ENCODE measurements at places on chromosomes 11 and 22.

GRCh38 chr11:120562806-120563425 is 51.4 kb downstream of the GRIK4 start:
- DNase-seq = no peak

DNA sequence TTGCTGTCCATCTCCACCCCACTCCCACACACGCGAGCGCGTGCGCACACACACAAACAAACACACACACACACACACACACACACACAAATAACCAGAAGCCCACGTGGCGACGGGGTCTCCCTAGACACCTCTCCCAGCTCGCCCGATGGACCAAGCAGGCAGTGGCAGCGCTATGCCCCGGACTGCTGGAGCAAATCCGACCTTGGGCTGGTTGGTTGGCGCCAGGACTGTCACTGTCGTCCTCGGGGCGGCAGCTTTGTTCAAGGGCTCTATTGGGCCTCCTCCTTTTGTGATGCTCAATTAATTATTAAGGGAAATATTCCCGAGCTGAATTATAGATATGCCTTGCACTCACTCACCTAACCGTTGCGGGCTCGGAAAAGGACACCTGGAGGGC is 1.7 kb upstream of the KCNA4 start:
- DNase-seq = no peak

GRCh38 chr11:44831605-44832394 is 105.0 kb downstream of the TSPAN18 start:
- no peak for DNase-seq

DNA sequence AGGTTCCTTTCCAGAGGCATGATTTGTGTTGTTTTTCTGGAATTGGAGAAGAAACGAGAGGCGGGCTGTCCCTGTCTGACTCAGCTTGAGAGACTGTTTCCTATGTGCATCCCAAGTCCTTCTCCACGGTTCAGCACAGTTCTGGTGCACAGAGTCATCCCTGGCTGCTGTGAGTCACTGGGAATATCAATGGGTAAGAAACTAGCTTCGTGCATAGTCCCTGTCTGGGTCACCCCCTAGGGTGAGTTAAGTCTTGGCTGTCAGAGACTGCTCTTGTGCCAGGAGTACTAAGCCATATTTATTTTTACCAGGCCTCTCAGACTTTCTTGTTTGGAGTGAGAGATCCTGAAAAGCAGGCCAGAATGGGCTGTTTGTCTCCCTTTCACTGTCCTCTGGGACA is 2.4 kb upstream of the LRP4 start:
- DNase-seq = no peak

DNA sequence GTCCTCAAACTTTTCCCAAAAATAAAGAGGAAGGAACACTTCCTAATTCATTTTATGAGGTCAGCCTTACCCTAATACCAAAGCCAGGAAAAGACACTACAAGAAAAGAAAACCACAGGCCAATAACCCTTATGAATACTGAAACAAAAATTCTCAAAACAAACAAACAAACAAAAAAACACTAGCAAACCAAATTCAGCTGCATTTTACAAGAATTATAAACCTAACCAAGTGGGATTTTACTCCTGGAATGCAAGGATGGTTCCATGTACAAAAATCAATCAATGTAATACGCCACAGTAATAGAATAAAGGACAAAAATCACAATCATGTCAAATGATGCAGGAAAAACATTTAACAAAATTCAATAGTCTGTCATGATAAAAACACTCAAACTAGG is 13.3 kb downstream of the ARVCF start:
- no peak for DNase-seq

GRCh38 chr11:71544525-71545214 is 3.5 kb upstream of the KRTAP5-9 start:
- DNase-seq = no peak

DNA sequence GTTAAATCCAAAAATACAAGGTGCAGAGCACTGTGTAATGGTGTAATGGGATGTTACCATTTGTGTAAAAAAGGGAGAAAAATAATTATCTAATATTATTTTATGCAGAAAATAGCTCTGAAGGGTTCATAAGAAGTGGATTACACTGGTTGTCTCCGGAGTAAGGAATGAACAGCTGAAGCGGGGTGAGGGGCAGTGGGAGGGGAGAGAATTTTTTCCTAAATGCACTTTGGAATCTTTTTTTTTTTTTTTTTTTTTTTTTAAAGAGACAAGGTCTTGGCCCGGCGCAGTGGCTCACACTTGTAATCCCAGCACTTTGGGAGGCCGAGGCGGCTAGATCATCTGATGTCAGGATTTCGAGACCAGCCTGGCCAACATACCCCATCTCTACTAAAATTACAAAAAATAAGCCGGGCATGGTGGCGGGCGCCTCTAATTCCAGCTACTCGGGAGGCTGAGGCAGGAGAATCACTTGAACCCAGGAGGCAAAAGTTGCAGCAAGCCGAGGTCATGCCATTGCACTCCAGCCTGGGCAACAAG is 6.8 kb upstream of the POLR3H start:
- DNase-seq = no peak

GRCh38 chr11:77191429-77191822 is 63.4 kb downstream of the MYO7A start:
- no peak for DNase-seq

DNA sequence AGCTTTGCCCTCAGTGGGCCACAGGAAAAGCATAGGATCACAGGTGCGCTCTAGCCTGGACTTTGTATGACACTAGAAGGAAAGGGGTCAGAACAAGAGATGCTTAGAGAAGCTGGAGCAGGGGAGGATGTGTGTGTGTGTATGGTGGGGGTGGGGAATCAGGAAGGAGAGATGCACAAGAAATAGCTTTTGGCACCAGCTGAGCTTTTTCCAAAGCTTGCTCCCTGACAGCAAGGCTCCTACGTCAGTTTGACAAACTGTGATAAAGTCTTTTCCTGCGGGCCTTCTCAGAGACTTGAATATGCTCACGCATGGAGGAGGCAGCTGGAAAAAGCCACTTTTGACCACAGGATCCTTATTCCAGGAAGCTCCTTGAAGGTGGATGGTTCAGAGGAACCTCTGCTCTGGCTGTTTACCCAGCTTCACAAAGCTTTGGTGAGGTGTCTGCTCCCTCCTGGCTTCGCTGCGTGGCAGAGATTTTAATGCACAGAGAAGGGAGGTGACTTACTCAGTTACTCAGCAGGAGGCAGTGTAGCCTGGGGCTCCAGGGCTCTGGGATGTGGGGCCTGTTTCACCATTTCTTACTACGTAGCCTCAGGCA is 3.9 kb downstream of the CDC42EP1 start:
- no peak for DNase-seq

DNA sequence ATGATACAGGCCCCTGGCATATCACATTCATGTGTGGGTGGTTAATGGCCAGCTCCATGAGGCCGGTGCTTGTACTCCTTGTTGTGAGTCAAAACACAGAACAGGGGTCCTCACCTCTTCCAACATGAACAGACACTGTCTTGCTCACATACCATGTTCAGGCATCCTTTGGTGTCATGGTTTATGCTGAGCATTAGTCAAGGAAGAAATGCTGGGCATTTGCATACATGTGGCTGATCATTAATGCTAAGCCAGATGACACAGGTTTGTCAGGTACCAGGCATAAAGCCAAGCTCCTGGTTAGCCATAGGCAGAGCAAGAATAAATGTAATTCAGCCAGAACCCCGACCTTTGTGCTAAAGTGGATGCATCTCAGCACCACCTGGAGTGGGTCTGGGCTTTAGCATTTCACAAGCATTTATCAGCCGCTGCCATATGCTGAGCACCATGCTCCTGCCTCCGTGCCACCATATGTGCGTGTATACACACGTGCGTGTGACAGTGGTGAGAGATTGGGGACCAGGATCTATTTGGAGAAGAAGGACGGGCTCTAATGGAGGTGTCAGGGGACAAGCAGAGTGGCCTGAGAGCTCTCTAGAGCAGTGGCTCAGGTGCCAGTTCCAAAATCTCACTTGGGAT is 55.0 kb downstream of the MICAL2 start:
- no peak for DNase-seq

GRCh38 chr22:20522134-20523004 is 15.0 kb downstream of the MED15 start:
- DNase-seq = no peak

DNA sequence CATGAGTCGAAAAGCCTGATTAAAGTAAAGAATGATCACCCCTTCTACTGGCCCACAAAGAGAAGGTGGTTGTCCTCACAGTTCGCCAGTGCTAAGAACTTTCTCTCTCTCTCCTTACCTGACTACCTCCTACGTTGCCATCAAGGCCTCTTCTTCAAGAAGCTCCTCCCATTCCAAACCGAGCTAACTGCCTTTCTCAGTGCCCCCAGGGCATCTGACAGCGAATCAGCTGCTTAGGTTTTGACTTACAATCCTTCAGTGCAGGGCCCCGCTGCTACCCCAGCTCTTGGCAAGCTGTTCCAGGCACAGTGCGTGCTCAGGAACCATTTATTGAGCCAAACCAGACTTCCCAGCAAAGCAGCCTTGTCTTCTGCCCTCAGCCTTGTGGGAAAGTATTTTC is 5.8 kb downstream of the VSTM5 start:
- no peak for DNase-seq

DNA sequence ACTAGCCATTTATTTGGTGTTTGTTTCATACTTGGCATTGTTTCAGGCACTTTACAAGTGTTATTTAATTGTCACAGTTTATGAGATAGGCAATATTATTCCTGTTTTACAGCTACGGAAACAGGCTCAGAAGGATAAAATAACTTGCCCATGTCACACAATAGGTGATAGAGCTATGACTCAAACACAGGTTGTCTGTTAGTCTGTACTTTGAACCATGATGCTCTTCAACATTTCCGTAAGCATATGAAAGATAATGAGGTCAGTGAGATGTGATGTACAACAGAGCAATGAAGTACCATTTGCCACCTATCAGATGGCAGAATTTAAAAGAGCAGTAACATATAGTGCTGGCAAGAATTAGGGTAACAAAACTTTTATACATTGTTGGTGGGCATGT is 15.3 kb downstream of the TUG1 start:
- no peak for DNase-seq

GRCh38 chr11:1225386-1226225 is 2.7 kb downstream of the MUC5B start:
- DNase-seq = no peak

GRCh38 chr11:86606270-86606835 is 66.1 kb downstream of the ME3 start:
- no peak for DNase-seq

DNA sequence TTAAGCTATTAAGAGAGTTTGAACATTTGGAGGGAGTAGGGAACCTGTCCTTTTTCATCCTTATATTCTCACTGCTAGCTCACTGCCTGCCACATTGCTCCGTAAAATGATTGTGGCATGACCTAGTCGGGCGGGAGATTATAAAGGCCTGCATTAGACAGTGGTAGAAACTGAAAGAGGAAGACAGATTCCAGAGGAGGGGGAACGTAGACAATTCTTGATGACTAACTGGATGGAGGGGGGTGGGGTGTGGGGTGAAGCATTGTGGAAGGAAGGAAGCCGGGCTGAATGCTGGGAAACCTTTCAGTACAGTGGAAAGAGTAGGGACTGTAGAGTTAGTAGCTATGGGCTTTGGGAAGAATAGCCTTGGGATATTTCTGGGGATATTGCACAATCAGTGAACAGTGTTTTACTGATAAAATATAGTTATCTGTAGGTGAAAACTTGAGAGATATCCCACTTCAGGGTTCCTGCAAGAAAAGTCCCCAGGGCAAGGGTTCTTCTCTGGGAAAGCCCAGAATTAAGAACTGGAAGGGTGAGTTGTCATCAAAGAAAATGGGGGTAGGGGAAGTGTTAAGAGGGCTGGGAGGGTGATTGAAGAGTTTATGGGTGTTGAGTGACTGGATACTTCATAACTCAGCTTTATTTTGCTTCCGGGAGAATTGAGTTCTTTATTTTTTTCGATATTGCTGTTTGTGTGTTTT is 2.1 kb downstream of the MED15 start:
- peak; percentile 63 for DNase-seq

- DNase-seq = no peak
Measured at GRCh38 chr22:21639359-21639758, 2.7 kb upstream of the SDF2L1 start.

DNA sequence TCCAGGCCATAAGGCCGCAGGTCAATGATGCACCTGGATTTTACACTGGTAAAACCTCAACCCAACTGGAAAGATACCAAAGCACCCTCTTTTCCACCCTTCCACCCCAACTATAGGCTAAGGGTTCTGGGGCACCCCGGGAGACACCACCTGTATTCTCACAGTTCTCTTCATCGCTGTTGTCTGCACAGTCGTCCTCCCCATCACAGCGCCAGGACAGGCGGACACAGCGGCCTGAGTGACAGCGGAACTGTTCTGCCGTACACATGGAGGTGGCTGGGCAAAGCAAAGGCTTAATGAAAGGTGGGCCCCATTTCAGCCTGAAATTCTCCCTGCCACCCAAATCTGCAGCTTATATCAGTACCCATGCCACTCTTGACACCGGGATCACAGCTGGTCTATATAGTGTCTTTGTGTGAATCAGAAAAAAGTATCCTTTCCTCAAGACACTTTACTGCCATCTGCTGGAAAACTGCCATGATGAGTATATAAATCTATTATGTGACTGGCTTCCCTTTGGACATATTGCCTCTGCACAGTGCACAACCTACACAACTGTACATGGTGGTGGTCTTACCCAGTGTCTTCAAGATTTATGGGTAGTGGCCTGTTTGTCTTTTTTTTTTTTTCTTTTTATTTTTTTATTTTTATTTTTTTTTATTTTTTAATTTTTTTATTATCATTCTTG is 21.5 kb downstream of the LRP4 start:
- no peak for DNase-seq

DNA sequence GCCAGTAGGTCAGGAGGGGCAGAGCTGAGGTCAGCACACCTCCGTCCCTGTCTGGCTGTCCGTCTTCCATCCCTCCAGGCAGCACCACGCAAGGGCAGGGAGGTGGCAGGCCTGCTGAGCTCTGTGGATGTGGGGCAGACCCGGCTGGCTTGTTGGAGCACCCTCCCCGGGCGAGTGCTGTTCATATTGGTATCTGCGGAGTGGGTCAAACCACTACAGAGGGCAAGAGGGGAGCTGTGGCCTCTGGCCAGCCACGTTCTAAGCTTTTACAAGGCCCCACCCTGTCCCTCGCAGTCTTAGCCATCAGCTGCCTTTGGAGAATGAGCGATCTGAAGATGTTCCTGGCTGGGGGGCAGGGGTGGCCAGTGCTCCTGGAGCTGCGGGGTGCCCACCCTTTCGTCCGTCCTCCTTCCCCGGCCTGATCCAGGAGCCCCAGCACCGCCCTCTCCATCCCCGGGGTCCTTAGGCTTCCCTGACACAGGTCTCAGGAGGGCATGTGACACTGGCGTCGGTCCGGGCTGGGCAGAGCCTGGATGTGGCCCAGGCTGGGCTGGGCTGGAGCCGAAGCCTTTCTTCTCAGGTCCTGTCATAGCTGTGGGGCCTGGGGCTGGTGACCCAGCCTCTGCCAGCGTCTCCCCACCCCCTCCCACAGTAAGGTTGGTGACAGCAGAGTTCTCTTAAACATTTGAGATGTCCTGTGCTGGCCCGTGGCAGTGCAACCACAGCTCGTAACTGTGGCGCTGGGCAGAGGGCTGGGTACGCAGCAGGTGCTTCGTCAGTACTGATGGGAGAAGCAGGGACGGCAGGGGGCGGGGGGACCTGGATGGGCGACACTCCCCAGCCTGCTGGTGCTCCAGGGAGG is 31.7 kb upstream of the GRAMD4 start:
- DNase-seq = no peak
